Stimulated activated CD4-positive, alpha-beta T cell treated with anti-CD3 and anti-CD28 coated beads, Interleukin-15, amount 100 ng/mL, for 1 hour (primary cell): ENCODE measurements at places on chromosomes 4 and X.
A peak's percentile ranks its signal among the peaks of the same experiment; 100 is the strongest.

DNA sequence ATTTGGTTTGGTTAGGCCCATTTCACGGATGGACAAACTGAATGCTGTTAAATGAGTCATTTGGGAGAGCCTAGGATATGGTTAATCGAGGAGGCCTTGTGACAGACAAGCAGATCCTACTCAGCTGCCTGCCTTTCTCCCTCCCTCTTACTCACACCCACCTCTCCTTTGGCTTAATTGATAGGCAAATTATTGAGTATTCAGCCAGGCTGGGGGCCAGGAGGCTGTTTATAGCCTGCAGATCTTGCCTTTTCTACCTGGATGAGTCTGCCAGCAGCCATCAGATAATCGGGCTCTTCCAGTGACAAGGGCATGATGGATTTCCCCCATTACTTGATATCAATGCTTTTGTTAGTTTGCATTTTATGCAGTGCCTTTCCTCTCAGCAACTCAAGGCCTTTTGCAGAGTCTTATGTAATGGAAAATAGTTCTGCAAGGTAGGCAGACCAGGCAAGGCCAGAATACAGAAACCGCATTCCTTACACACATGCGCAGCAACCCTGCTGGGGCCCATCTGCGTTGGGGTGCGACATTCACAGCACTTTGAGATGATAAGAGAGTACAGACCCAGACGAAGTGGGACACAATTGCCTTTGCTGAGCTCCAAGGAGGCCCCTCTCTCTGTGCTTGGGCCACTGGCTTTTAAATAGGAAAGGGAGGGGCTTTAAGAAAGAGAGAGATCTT is 96.2 kb upstream of the ATP6AP2 start:
- DNase-seq = no peak

GRCh38 chr4:13635286-13635799 is 7.8 kb upstream of the BOD1L1 start:
- DNase-seq = no peak

DNA sequence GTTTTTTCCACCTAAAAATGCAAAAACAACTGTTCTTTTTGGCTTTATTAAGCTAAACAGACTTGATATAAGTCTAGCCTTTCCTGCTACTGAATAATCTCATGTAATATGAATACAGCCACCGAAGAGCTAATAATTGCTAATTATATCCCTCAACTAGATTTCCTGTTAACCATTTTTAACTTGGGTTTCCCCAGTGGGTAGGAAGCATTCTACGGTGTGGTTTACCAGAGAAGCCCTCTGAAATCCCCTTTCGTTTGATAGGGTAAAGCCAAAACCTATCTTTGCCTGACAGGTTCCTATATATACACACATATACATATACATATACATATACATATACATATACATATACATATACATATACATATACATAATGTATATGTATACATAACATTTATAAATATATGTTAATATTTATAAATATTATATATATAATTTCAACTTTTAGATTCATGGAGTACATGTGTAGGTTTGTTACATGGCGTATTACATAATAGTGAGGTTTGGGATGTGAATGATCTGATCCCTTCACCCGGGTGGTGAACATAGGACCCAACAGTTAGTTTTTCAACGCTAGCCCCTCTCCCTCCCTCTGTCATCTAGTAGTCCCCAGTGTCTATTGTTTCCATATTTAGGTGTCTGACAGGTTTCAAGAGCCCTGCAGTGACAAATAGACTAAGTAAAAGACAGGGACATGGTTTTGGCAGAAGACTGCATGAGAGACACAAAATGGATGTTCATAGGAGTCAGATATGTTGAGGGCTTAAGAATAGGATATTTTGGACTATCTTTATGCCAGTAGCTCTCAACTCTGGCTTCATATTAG is 62.4 kb downstream of the ATXN3L start:
- no peak for DNase-seq

DNA sequence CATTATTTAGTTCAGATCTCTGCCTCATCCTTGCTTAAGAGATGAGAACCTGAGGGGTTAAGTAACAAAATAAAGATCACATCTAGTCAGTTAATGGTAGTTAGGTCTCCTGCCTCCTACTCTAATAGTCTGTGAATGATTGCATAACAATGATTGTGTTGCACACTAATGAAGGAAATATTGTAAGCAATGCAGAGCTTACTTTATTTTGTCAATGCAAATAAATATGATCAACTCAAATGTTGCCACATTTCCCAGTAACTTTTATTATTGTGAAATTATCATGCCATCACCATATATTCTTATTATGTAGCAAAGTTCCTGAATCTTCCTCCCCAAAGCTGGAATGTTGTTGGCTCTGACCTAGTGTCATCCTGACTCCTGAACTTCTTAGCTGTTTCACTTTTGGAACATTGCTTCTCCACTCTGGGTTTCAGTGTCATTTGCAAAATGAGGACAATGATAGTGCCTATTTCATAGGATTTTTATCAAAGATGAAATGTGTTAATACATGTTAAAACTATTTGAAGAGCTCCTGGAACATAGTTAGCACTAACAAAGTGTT is 17.0 kb upstream of the GABRA4 start:
- DNase-seq = no peak

DNA sequence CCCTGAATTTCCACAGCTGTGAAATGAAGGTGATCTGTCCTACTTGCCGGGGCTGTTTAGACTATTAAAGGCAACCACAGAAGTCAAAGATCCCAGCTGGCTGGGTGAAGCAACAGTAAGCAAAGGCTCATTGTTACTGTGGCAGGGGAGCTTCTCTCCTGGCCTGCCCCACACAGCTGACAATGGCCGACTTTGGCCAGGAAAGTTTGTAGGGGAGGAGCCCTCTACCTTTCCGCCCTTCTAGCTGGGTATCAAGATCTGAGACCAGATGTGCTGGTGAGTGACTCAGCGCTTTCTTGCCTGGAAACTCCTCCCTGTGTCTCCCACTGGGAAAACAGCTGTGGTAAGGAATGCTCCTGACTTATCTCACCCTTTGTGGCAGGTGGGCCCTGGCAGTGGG is 21.1 kb downstream of the RASSF6 start:
- no peak for DNase-seq

- DNase-seq = peak; percentile 2
Observed at GRCh38 chrX:71181558-71181909, 36.9 kb downstream of the NLGN3 start.

DNA sequence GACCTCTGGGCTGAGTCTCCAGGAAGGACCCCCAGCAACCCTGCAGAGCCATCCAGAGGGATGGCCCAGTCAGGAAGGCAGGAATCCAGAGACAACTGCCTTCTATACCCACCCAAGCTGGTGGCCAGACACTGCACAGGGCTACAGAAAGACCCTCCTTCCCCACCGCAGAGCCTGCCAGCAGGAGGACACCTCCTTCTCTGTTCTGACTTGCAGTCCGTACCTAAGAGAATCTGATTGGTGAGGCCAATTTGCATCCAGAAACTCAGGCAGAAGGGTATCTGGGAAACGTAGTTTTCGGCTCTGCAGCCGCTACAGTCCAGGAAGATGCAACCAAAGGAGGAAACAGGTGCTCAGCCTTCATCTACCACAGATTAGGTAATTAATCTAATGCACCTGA is 155.4 kb upstream of the FRG1 start:
- no peak for DNase-seq

DNA sequence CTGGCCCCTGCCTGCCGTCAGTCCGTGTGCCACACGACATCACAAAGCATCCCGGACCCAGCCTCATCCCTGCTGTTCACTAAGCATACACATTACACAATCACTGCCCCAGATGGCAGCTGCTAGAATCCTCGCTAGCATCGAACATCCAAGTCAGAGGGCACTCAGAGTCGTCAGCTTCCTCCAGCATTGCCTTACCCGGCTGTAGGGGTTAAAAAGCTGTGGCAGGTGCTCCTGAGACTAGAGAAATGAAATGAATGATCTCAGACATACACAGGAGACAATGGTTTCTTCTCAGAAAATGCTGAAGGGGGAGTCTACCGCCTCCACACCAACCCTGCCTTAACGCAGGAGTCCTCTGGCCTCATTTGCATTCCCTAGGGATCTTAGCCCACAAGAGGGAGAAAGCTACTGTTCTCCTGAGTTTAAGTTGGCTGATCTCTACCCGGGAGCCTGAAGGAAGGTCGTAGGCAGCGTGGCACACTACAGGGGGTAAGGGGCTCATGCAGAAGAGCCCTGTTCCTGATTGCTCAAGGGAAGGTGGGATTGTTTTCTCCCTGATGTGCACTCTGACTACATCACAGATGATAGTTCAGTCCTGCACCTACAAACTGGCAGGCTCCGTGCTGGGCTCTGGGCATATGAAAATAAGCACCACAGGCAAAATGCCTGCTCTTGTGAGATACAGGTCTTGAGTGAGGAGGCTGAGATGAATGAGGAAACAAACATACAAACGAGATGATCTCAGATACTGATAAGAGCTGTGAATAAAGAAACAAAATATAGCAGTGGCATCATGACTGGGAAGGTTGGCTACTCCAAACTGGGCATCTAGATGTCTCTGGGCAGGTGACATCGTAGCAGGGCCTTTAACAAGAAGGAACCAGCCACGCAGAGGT is 2.6 kb upstream of the KIAA0232 start:
- no peak for DNase-seq

- no peak for DNase-seq
Observed at GRCh38 chr4:65467068-65467680, 203.1 kb downstream of the EPHA5 start.

DNA sequence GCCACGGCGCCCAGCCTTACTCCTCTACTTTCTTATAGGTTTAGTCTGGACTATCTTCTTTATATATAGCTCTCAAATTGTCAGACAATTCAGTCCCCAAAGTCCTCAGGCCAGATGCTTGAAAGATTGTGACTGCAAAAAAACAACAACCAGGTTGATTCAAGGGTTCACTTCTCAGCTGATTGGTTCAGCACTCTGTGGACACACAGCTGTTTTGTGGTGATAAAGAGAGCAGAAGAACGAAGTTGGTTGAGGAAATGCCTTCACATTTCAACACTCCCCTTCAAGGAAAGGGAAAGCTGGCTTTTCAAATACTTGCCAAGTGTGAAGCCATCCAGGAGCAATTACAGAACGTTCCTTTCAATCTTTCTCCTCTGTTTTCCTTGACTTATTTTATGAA is 166.8 kb downstream of the SHROOM3 start:
- no peak for DNase-seq

DNA sequence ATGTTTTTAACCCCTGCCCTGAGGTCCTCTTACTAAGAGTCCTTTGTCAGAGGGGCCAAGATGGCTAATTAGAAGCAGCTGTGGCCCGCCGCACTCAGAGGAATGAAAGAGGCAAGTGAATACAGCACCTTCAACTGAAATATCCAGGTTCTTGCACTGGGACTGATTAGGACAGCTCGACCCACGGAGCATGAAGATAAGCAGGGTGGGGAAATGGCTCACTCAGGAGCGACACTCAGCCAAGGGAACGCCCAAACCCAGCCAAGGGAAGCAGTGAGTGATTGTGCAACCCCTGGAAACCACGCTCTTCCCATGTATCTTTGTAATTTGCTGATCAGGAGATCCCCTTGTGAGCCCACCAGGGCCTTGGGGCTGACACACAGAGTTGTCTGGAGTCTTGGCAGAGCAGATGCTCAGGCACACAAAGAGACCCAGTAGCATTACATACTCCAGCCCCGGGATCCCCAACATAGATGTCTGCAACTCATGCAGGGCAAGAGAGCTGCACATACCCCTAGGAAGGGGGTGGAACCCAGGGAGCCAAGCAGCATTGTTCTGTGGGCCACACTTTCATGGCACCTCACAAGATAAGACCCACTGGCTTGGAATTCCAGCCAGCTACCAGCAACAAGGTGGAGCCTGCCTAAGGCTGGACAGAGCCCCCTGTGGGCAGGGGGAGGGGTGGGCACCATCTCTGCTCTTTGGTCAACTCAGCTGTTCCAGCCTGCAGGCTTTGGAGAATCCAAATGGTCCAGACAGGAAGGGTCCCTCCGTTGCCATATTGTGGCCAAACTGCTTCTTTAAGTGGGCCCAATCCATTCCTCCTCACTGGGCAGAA is 23.3 kb downstream of the F8A3 start:
- no peak for DNase-seq

DNA sequence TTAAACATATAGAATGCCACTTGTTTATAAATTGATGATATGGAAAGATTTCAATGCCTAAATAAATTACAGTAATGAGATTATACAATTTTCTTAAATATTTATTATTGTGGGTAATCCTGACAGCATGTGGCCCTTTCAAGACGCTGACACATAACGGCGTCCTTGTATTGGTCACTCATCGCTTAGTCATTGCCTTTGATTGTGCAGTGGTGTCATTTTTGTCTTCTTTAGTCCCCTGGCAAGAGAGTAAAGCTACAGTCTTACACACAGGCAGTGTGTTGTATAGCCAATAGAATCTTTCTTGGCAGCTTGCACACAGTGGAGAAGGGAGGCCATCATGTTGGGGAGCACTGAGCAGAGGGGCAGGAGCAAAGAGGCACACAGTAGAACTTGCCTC is 361.8 kb upstream of the GALNT7 start:
- DNase-seq = no peak

GRCh38 chrX:130173190-130173895 is 1.6 kb downstream of the RAB33A start:
- no peak for DNase-seq

- no peak for DNase-seq
Observed at GRCh38 chr4:88796545-88796944, 98.9 kb upstream of the NAP1L5 start.

- DNase-seq = no peak
Observed at GRCh38 chr4:42703813-42704212, 46.9 kb upstream of the ATP8A1 start.

GRCh38 chr4:126658411-126658810 is 974.3 kb upstream of the INTU start:
- no peak for DNase-seq

DNA sequence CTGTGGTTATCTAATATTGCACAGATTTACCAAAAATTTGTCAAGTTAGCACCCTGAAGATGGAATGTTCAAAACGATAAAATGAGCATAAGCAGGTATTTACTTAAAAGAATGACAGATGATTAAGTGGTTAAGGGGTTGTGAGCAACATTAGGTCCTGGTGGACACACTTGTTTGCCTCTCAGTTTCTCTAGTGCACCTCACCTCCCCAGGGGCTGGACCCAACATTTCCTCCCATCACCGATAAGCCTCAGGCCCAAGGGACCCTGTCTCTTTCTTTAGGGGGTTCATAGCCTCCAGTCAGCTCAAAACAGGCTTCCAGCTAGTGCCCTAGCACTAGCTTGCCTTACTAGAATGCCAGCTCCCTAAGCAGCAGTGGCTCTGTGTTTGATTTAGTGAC is 88.0 kb downstream of the ATP11C start:
- no peak for DNase-seq

GRCh38 chrX:105314458-105314857 is 94.0 kb upstream of the TEX13A start:
- no peak for DNase-seq

DNA sequence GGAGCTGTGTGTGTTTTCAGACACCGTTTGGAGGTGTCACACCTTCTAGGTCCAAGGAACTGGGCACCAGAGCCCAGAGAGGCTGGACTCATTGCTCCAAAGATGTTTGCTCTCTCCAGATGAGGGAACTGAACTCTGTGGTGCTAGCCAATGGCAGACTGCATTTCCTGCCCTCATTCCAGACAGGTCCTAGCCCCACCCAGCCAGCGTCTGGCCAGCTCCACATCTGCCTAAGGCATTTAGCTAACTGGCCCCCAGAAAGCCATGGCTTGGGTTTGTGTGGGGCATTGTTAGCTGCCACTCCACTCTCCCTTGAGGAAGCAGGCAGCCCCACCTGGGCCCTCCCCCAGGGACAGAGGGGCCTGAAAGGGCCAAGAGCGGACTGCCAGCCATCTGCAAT is 11.4 kb downstream of the FGD1 start:
- no peak for DNase-seq

- no peak for DNase-seq
Observed at GRCh38 chrX:150436195-150436594, 73.1 kb downstream of the MAMLD1 start.
